Glutamatergic neuron (in vitro differentiated cells): ENCODE measurements at places on chromosomes 12 and 14. TPM values are rescaled to one million over a fixed set of nuclear protein-coding genes. Genes with fewer than 3 reads are reported as not detected.
A peak's percentile ranks its signal among the peaks of the same experiment; 100 is the strongest.

A2ML1 gene
- not detected for total RNA-seq

LIMA1 gene
- total RNA-seq, result 69.4 TPM

VWF gene
- total RNA-seq, result 0.37 TPM

TMPRSS12 gene
- not detected for total RNA-seq

CD163L1 gene
- total RNA-seq, result 36.8 TPM

CD63 gene
- total RNA-seq, result 619 TPM

EMP1 gene
- total RNA-seq, result not detected

RNASE3 gene
- total RNA-seq, result not detected

STX2 gene
- total RNA-seq, result 76.5 TPM

LIN7A gene
- 41.9 TPM for total RNA-seq

MFAP5 gene
- not detected for total RNA-seq

SRSF5 gene
- total RNA-seq, result 319 TPM

DNA sequence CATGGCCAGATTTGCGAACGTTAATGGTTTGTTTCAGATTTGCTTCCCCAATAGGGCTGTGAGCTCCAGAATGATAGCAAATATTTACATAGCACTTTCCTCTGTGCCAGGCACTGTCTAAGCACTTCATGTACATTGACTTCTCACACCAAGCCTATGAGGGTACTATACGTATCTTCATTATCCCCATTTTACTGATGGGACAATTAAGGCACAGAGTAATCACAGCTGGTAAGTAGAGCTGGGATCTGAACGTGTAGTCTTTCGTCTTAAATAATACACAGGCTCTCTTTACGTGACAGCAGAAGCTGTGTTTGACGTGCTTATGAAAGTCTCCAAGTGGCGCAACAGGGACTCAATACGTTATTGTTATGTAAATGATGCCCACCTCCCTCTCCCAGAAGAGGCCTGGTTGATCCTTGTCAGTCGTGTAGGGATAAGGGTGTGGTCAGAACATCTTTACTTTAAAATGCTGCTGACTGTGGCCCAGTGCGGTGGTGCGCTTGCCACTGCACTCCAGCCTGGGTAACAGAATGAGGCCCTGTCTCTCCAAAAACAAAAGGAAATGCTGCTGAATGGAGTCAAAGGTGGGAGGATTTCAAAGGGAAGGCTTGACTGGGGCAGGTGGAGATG is 66.3 kb upstream of the TCL1B start:
- DNase-seq, result no peak

DNA sequence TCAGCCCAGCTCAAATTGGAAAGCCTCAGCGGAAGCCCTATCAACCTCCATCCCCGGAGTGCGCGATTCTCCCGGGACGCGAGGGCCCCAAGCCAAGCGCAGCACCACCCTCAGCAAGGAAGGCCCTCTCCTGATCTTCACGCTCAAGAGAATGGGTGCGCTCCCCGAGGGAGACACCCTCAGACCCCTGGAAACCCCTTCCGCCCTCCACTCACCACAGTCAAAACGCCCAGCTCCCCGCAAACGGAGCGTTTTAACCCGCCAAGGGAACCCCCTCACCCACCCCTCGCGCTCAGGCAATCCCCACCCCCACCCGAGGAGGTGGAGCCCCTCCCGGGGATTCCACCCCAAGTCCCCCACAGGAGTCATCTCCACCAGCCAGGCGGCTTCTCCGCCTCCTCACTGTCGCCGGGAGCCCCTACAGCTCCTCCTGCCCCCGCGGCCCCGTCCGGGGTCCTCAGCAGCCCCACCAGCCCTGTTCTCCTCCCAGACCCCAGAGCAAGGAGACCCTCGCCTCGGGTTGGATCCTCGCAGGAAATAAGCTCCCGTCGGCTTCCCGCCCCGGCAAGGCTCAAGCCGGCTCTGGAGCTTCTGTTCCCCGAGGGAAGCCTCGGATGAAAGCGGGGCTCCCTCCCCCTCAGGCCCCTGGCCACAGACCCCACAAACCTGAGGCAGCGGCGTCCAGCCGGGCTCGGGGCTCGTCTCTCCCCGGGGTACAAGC is 507 bp downstream of the BAZ2A start:
- DNase-seq, result peak; percentile 40

DNA sequence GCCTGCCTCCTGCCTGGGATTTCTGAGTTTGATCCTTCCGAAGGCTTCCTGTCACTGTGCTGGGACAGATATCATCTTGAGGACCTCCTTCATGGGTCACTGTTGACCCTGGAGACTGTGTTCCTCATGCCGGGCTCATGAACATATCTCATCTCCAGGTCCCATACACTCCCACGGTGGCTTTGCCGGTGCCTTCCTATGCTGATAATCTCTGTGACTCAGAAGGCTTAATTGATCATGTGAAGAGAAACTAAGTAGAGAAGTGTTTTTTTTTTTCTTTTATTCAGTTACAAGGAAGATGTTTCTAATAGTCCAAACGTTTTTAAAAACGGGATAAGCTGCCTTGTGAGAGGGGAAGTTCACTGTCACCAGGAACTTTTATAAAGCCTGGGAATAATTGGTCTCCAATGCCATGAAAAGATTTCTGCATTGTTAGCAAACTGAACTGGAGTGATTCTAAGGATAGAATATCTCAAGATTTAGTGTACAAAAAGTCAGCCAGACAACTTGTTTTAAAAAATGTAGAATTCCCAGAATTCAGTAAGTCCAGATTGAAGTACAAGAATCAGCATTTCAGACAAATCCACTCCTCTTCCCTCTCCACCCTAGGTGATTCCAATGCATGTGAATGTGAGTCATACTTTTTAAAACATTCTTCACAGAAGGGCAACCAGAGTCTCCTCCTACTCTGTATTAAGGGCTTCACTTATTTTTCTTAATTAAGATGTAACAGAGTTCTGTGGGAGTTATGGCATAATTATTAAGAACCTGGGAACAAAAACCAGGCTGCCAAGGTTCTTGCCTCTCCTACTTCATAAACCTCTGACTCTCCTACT is 139.8 kb upstream of the LGR5 start:
- DNase-seq, result no peak

- DNase-seq, result no peak
Measured at GRCh38 chr12:106249411-106250135, 1.8 kb upstream of the CKAP4 start.

DNA sequence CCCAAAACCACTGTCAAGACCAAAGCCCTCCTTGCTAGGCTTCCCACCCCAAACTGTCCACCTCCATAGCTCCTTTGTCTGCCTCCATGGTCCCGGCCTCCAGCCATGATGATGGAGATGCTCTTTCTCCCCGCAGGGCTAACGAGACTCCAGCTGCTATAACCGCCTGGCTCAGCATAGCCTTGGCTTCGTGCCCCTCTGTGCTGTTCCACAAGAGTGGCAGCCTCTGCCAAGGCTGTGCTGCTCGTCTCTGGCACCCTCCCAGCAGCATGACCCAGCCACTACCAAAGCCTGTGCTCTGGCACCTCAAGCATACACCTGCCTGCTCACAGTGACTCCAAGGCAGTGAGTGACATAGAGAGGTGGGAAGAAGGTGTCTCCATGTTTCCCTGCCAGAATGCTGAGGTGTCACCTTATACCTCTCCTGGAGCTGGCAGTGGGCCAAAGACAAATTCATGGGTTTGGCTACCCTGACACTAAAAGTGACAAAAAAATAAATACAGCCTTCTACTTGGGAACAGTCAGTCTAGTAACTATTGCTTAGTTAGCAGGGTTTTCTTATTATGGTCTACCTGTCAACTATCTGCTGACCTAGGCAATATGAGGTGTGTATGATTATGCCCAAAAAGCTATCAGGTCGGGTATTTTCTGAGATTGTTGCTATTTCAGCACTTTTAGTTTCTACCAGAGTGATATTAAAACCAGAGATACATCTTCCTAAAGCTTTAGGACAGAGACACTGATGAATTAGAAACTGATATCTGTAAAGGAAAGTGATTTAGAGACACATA is 16.1 kb upstream of the KRT73 start:
- no peak for DNase-seq

DNA sequence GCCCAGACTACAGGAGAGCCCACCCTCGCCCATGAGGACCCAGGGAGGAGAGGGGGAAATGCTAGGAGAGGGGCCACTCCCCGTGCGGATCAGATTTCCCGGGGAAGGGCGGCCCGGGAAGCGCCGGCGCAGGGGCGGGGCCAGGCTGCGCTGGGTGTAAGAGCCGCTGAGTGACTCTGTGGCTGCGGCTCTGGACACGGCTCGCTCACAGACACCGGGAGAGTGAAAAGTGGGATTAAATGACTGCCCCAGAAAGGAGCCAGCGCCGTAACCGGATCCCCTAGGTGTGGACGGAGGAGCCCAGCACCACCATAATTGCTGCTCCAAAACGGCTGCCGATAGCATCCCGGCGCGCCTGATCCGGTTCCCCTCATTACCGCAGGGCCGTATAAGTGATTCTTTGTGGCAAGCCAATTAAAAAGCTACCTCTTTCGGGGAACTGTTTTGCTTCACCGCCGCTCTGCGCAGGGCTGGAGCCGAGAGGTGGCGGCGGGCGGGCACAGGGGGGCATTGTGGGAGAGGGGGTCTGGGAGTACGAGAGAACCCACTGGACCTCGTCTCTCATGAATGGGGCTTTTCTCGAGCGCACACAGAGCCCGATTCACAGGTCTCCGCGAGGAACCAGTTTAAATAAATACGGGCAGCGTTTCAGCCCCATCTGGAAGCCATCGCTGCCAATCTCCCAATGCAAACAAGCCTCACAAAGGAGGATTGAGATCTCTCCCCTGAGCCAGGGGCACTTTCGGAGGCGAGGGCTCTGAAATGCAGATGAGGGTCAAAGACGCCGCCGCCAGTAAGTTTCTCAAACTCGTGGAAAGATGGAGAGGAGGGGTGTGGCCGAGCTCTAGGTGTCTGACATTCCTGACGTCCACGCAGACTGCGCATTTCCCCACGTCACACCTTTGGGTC is 2.5 kb downstream of the COL2A1 start:
- peak; percentile 58 for DNase-seq

GRCh38 chr12:31714406-31715271 is 14.2 kb downstream of the AMN1 start:
- DNase-seq, result no peak

GRCh38 chr14:57573173-57573572 is 79.5 kb upstream of the CCDC198 start:
- no peak for DNase-seq

- no peak for DNase-seq
Measured at GRCh38 chr14:62943202-62943601, 102.1 kb downstream of the KCNH5 start.

- peak; percentile 54 for DNase-seq
Measured at GRCh38 chr12:117857632-117858612, 110.9 kb downstream of the KSR2 start.

DNA sequence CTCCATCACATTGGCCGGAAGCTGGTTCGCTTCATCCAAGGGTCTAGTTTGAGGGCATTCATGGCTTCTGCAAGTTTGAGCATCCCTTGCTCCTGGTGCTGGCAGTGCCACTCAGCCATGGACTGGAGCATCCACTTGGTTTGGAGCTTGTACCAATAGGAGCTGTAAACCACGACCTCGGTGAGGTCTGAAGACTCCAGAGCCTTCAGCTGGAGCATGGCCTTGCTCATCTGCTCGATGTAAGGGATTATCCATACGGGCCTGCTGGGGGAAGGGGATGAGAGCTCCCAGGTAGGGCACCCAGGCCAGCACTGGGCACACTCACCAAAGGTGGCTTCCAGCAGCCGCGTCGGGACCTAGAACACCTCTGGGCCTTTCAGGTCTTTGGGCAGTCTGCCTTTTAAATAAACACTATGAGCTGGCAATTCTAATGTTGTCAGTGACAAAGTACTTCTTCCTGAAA is 13.5 kb downstream of the FOS start:
- no peak for DNase-seq

GRCh38 chr12:48980953-48981756 is 3.0 kb downstream of the WNT1 start:
- DNase-seq, result peak; percentile 40

DNA sequence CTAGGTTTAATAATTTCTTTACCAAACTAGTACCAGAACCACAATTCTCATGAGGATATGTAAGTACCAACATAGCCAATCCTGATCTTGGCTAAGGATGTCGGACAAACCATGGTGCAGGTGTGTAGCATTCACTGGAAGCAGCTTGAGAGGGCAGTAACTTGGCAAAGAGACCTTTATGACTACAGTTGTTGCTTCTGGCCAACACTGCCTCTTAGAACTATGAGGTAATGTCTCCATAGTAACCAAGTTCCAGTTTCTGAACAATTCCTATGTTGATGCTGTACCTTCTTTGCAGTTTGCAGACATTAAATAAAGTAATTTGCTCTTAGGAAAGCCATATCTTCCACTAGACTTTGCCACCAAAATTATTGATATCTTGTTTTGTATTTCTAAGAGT is at the start of gene LMNTD1:
TSS of gene LMNTD1 (minus strand) at position 186 of the 400 bp plus-strand sequence. CDS start 324 bp downstream, outside the sequence.
- no peak for DNase-seq

DNA sequence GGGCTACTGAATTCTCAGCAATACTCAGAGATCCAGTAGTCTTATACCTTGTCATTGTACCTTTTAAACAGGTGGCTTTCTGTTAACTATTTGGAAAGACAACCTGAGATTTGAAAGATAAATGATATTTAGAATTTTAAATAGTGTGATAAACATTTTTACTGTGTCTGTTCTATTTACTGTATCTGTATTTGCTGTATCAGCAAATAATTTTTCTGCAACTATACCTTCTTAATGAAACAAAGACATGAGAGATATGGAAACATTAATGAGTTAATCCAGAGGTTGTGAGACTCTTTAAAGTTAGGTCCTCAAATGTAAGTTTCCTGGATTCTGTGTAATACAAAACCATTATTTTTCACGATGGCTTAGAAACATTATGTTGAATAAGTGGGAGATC is 249.6 kb downstream of the CCDC59 start:
- DNase-seq, result no peak

GRCh38 chr12:55938826-55939501 is 8.0 kb downstream of the DGKA start:
- DNase-seq, result no peak

DNA sequence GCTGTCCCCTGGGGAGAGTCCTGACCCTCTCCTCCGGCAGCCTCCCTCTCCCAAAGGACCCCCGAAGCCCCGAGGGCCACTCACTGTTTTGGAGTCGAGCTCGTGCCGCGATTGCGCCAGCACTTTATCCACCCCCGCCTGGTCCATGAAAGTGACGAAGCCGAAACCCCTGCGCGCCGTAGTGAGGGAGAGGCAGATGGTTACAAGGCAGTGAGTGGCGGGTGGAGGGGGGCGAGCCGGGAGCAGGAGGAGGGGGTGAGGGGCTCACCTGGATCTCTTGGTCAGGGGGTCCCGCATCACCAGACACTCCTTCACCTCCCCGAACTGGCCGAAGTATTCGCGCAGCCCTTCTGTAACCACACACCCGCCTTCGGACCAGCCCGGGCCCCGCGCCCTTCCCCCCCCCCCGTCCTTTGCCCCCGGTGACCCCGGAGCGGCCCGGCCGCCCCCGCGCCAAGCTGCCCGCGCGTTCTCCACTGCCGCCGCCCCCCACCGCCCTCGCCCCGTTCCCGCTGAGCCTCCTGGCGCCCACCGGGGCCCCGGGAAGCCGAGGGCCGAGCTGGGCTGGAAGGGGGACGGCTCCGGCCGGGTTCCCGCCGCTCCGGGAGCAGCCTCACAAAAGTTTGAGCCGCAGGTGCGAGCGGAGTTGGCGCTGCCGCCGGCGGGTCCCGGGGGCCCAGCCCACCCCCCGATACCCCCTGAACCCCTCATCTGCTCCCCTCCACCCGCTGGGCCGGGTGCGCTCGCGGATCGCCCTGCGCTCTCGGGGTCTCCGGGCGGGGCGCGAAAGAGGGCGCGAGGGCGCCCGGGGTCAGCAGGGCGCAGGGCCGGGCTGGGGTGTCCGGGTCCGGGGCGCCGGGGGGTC is 808 bp downstream of the MSI1 start:
- DNase-seq, result peak; percentile 53

GRCh38 chr12:10612984-10613348 is 443 bp downstream of the MAGOHB start:
- no peak for DNase-seq

- no peak for DNase-seq
Measured at GRCh38 chr14:32206552-32206951, 3.5 kb upstream of the RNU6-8 start.
